ENCODE measurements at places on chromosomes 5 and 9. TPM values are rescaled to one million over a fixed set of nuclear protein-coding genes. Genes with fewer than 3 reads are reported as not detected.

DNA sequence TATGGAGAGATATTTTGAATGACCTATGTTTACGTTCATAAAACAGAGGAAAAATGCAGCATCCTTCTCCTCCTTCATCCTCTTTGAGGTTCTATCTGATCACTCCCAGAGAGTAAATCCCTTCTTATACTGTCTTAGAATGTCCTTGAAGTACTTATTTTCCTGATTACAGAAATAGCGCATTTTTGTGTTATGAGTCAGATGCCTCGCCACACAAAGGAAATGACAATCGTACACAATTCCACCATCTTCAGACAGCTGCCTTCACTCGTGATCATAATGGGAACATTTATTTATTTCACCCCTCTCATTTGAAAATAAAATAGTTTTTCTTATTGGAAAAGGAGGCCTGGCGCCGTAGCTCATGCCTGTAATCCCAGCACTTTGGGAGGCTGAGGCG, 2.4 kb upstream of the GLT6D1 start:
- no peak for DNase-seq

- no peak for DNase-seq
Observed at GRCh38 chr5:156971848-156972525, 9.0 kb upstream of the TIMD4 start.

DNA sequence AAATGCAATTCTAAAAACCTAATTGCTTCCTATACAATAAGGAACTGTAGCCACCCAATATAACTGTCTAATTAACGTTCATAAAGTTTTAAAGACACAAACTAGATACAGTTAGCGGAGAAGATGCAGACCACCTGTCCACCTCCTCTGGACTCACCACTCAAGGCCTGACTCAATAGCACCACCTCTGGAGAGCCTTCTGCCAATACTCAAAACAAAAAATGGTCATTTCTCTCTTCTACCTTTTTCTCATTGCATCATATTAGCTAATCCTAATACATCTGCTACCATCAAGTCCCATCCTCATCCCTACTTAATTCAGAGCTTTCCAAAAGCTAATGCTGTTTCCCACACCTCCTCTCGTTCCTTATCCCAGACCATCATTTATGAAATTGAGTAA, 159.9 kb downstream of the MLLT3 start:
- no peak for DNase-seq

DNA sequence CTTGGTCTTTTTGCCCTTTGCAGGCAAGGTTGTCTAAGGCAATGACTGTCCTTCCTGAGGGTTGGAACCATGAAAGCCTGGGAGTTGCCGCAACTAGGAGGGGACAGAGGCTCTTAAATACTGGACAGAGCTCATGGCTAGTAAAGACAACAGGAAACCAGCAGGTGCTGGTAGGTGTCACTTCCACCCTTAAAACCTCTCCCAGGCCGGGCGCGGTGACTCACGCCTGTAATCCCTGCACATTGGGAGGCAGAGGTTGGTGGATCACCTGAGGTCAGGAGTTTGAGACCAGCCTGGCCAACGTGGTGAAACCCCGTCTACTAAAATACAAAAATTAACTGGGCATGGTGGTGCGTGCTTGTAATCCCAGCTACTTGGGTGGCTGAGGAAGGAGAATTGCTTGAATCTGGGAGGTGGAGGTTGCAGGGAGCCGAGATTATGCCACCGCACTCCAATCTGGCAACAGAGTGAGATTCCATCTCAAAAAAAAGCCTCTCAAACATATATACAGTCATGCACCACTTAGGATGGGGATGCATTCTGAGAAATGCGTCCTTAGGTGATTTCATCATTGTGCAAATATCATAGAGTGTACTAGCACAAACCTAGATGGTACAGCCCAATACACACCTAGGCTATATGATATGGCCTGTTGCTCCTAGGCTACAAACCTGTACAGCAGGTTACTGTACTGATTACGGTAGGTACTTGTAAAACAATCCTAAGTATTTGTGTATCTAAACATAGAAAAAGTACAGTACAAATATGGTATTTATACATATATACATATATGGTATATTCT, 102.7 kb downstream of the HSPA4 start:
- no peak for DNase-seq

DNA sequence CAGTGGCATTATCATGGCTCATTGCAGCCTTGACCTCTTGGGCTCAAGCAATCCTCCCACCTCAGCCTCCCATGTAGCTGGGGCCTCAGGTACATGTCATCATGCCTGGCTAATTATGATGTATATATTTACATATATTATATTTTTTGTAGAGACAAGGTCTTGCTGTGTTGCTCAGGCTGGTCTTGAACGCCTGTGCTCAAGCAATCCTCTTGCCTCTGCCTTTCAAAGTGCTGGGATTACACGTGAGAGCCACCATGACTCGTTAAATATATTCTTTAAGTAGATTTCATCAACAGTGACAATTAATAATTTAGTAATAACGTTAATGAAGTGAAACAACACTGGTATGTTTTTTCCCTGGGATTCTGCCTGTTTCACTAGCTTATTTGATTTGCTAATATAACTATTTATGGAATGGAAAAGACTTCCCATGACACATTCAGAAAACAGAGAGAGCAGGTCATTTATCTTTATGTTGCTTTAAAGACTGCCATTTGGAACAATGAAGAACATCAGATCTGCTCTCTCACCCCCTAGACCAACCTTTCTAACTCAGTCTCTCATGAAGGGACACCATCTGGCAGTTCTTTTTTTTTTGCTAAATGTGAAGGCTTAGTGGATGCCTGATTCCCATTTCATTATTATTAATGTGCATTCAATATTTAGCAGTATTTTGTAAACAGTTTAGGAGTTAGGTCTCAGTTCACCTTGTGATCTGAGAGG, 295.6 kb downstream of the KIF4B start:
- no peak for DNase-seq

GRCh38 chr5:56632939-56633338, 182.4 kb upstream of the MAP3K1 start:
- no peak for DNase-seq

GRCh38 chr9:16884373-16884772, 13.9 kb upstream of the BNC2 start:
- no peak for DNase-seq

DNA sequence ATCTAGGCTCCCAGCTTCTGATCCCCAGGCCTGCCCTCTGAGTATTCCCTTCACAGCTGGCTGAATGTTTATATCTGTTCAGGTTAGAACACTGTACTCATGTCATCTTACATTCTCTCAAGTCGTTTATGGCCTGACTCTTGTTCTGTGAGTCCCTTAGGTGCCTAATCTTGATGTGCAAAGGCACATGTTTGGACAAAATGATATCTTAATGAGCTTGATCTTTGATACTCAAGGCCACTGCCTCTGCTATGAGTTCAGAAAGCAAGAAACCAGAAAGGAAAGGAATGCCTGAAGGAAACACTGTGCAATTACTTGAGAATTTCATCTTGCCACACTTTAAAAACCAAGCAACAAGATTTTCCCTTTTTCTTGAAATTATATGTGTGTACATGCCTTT, 391.8 kb upstream of the ZNF608 start:
- no peak for DNase-seq

The CCDC192 gene
- total RNA-seq, result not detected

The KCNIP1 gene
- total RNA-seq, result not detected

The AMBP gene
- total RNA-seq, result 0.27 TPM

Measured in fibroblast of the aortic adventitia (primary cell).